Inflammatory macrophage treated with lipopolysaccharide for 1 hour (primary cell): ENCODE measurements at places on chromosomes 2 and 18.

- DNase-seq: no peak
Measured at GRCh38 chr18:73793386-73793785, 354.2 kb downstream of the FBXO15 start.

- DNase-seq: peak; percentile 23
Measured at GRCh38 chr2:44889096-44889495, 52.4 kb upstream of the SIX3 start.

- no peak for DNase-seq
Measured at GRCh38 chr2:49306925-49307324, 152.6 kb upstream of the FSHR start.

- no peak for DNase-seq
Measured at GRCh38 chr18:73948497-73948896, 199.1 kb downstream of the FBXO15 start.

DNA sequence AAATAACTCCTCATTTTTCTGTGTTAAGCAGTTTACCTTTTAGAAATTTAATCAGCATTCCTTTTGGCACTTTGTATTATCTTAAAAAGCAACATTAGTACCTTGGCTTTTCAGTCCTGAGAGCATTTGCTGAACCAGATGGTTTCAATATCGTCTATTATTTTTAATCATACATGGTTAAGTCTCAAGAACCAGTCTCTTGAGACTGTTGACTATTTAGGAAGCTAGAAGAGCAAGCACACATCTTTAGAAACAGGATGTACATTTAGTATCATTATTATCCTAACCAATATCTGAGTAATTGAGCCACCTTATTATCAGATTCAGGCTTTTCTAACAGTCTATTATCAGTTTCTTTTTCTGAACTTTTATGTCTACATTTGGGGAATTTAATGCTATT lies 28.2 kb upstream of the ZEB2 start:
- DNase-seq: no peak

- no peak for DNase-seq
Measured at GRCh38 chr2:33129263-33130053, 182.7 kb downstream of the LTBP1 start.
